ENCODE measurements at places on chromosomes 6 and 20.

GRCh38 chr6:47111685-47112084 is 69.6 kb upstream of the ADGRF1 start:
- no peak for DNase-seq

GRCh38 chr6:168034537-168034936 is 37.1 kb downstream of the KIF25 start:
- DNase-seq: no peak

- DNase-seq: no peak
Observed at GRCh38 chr6:107064579-107065065, 36.6 kb downstream of the MTRES1 start.

DNA sequence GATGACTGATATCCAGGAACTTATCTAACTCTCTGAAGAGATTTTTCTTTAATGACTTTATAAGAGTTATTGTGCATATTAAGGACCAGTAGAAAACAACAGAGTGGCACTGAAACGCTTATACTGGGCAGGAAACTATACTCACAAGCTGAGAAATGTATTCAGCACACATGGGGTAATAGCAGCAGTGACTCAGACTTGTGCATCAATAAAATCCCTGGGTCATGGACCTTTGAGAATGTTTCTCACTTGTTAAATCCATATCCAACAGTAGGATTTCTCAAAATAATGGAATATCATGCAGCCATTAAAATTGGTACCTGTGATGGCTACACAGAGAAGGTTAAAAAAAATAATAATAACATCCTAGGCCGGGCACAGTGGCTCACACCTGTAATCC is 219.5 kb downstream of the BTBD9 start:
- no peak for DNase-seq

DNA sequence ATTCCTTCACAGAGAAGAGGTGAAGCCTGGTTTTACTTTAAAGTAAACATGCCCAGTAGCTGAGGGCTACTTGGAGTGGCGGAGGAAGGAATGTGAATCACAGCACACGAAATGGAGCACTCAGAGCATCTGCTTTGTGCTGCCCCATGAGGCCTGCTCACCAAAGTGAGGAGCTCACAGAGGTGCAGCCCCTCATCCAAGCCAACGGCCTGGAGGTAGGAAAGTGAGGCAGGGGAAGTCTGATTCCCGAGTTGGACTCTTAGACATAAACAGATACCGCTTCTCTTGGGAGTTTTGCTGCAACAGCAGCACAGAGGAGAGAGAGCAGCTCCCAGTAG is 3.6 kb downstream of the YTHDF1 start:
- no peak for DNase-seq

- no peak for DNase-seq
Observed at GRCh38 chr6:133380723-133381122, 139.6 kb downstream of the EYA4 start.

- DNase-seq: no peak
Observed at GRCh38 chr6:78231002-78231401, 578.2 kb downstream of the MEI4 start.

Measured in NCI-H524 treated with DMSO at 0.1 percent for 48 hours (cell line).